Posterior cingulate gyrus (tissue), 11 donors: ENCODE measurements at places on chromosomes 5 and 9.

DNA sequence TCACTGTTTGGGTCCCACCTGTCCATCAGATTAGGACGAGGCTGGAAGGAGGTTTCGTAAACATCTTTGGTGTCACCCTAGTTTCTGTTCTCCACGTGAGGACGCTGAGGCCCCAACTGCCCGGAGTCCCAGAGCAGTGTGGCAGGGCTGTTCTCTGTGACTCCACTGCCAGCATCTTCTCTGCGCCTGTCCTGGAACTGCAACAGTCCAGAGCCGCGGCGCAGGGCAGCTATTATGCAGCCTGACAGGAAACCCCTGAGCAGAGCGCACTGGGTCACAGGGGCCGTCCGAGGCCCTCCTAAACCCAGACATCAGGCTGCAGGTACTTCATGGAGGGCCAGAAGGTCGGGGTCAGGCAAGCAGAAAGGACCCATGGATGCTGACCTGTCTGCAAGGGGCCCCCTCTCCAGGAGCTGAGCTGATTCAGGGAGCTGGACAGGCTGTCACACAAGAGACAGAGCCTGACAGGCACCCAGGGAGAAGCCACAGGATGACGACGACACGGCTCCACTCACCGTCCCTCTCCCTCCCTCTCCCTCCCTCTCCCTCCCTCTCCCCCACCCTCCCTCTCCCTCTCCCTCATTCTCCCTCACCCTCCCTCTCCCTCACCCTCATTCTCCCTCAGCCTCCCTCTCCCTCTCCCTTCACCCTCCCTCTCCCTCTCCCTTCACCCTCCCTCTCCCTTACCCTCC is 31.7 kb downstream of the DBH start:
- no peak for DNase-seq

- DNase-seq = no peak
Observed at GRCh38 chr5:34034534-34035327, 8.3 kb downstream of the C1QTNF3 start.

- no peak for DNase-seq
Observed at GRCh38 chr5:167259806-167260205, 1031.6 kb upstream of the WWC1 start.

DNA sequence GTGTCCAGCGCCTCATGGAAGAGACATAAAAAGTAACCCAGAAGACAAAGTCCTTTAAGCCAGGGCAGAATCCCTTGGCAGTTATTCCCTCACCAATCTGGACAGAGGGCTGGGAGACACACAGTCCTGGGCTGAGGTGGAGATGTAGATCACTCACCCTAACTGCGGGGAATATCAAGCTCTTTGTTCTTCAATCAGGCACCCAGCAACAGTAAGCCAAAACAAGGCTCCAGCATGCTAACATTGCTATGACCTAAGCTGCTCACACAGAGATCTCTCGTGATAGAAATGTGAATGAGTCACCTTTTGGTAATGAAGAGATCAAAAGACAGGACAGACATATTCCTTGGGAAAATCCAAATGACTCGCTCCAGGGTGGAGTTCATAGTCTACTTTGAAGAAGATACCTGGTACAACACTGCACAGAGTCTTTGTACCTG is 101.3 kb downstream of the FBN2 start:
- no peak for DNase-seq

- no peak for DNase-seq
Observed at GRCh38 chr5:89450149-89450538, 567.2 kb upstream of the MEF2C start.

GRCh38 chr5:158068964-158069363 is 210.0 kb upstream of the CLINT1 start:
- DNase-seq = no peak

GRCh38 chr5:157914151-157914788 is 55.3 kb upstream of the CLINT1 start:
- DNase-seq = no peak

GRCh38 chr5:36447776-36448175 is 146.1 kb upstream of the RANBP3L start:
- no peak for DNase-seq

GRCh38 chr5:90096415-90097081 is 313.0 kb downstream of the CETN3 start:
- no peak for DNase-seq

DNA sequence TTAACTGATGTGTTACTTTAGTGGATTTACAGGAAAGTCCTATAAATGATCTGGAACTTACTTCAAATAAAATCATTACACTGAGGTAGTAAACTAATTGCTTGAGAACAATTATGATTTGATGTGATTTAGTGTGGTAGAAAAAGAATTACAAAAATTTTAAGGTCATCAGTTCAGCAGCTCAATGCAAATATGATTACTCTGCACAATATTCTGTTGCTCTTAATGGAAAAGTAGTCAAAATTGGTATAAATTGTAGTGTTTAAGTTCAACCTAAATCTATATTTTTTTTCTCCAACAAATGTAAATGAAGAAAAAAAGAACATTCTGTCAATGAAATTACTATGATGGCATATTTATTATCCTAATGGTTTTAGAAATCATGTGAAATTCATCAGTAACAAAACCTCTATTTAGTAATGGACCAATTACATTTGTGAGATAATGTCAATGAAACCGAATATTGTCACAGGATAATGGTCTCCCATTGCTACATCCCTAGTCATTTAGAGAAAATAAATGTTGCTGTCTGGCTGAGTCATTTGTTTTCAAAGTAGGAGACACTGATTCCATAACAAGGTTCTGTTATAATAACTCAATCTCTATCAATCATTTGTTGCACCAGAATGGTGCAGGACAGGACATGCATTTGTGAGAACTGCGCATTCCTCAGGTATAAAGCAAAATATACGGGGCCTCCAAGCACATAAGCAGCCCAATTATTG is 177.1 kb downstream of the NFIB start:
- no peak for DNase-seq

- peak; percentile 9 for DNase-seq
Observed at GRCh38 chr5:52840277-52841050, 52.7 kb downstream of the ITGA1 start.

GRCh38 chr9:115986508-115986907 is 167.1 kb upstream of the PAPPA start:
- no peak for DNase-seq

GRCh38 chr5:143124593-143124992 is 278.9 kb downstream of the NR3C1 start:
- no peak for DNase-seq

DNA sequence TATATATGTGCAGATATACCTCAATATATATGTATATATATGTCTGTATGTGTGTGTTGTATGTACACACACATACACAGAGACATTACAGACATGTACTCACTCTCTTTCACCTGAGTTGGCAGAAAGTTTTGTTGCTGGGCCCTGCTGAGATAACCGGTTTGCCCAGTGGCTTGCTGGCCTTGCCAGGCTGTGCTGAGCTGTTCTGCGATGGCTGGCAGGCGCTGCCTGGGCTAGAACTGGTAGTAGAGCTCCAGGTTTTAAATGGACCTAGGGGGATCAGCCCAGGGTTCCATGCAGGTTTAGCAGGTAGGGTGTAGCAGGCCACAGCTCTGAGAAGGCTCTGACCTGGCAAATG is 394.3 kb downstream of the GADD45G start:
- no peak for DNase-seq

GRCh38 chr5:67299231-67299735 is 102.7 kb upstream of the CD180 start:
- no peak for DNase-seq

- DNase-seq = no peak
Observed at GRCh38 chr5:76819851-76820525, 1.2 kb downstream of the F2RL1 start.

DNA sequence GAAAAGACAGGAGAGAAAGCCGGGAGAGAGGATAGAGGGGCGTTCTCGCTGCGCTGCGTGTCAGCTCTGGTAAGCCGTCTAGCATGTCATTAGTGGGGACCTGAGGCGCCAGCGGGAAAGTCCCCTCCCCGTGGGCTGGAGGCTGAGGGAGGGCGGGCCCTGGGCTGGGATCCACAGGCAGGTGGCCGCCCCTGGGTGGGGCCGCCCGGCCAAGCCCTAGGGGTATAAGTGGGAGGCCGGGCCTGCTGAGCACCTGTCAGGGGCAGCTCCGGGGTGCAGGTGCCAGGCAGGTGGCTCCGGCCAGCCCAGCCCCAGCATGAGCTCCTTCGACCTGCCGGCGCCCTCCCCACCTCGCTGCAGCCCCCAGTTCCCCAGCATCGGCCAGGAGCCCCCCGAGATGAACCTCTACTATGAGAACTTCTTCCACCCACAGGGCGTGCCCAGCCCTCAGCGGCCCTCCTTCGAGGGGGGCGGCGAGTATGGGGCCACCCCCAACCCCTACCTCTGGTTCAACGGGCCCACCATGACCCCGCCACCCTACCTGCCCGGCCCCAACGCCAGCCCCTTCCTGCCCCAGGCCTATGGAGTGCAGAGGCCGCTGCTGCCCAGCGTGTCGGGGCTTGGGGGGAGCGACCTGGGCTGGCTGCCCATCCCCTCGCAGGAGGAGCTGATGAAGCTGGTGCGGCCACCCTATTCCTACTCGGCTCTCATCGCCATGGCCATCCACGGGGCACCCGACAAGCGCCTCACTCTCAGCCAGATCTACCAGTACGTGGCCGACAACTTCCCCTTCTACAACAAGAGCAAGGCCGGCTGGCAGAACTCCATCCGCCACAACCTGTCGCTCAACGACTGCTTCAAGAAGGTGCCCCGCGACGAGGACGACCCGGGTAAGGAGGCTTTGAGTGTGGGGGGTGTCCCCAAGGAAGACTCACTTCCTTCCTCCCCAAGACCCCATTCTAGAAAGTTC is at the start of gene FOXI1:
TSS of gene FOXI1 (plus strand) at position 256 of the 970 bp plus-strand sequence. CDS start at position 317, 61 bp downstream.
- no peak for DNase-seq

- peak; percentile 81 for DNase-seq
Observed at GRCh38 chr9:133113163-133113948, 7.7 kb downstream of the RALGDS start.

DNA sequence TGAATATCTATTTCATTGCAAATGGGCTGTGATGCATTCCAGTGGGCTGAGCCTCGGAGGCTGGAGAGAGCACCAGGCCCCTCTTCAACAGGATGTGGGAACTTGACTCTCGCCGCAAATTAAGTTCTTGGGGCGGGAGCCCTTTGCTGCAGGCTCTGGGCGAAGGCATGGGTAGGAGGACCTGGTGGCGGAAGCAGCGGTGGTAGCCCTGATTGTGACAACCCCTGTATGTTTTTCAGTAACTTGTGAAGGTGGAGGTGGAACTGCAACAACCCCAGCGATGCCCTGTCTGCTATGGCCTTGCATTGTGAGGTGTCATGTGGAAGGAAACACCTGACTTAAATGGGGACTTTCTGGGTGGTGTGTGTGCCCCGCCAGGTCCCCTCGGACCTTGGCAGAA is 9.4 kb downstream of the FYB1 start:
- no peak for DNase-seq

GRCh38 chr5:140365941-140366340 is 5.9 kb downstream of the SLC4A9 start:
- peak; percentile 26 for DNase-seq

- no peak for DNase-seq
Observed at GRCh38 chr5:11222169-11222568, 461.1 kb upstream of the DAP start.

GRCh38 chr9:97555164-97555563 is 53.7 kb downstream of the TMOD1 start:
- no peak for DNase-seq

GRCh38 chr5:152584103-152584502 is 179.0 kb upstream of the NMUR2 start:
- no peak for DNase-seq

GRCh38 chr5:141513627-141514329 is 24.9 kb downstream of the PCDHGC5 start:
- peak; percentile 98 for DNase-seq

DNA sequence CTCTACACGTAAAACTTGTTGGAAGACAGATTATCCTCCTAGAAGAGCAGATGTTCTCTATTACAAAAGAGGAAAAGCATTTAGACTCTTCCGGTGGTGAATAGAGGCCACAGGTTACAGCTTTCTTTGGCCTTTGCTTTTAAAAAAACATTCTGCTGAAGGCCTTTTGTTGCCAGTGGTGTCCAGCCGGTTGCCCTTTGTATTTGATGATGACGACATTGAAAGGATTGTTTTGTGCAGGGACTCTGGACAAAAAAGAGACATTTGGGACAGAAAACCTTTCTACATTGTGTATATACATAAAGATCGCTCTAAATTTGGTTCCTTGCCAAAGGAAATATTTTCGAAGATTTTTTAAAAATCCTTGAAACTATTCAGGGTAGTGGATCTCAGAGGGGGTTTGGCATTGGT is 180.3 kb downstream of the C9orf152 start:
- DNase-seq = no peak

- peak; percentile 61 for DNase-seq
Observed at GRCh38 chr5:179974946-179975712, 67.4 kb upstream of the TBC1D9B start.

DNA sequence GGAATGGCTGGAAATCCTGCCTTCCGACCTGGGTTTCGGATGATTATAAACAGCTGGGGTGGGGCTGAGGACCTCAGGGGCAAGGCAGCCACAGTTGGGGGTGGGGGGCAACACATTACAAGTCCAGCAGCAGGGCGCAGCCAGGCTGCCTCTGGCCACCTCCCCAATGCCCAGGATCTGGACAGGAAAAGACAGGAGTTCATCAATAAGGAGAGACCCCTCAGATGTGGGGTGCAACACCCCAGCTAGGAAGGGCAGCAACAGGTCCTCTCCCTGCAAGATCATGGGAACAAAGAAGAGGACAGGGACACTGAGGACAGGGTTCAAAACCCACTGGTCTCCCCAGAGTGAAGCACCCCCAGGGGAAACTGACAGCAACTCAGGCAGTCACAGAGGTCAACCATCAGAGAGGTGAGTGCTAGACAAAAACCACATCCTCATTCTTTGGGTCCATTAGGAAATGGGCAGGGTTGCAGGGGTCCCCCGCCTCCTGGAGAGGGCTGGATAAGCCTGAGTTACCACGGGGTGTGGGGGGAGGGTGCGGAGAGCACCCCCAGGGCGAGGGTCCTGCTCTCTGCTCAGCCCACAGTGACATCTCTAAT is 33.5 kb downstream of the SEMA4D start:
- no peak for DNase-seq

DNA sequence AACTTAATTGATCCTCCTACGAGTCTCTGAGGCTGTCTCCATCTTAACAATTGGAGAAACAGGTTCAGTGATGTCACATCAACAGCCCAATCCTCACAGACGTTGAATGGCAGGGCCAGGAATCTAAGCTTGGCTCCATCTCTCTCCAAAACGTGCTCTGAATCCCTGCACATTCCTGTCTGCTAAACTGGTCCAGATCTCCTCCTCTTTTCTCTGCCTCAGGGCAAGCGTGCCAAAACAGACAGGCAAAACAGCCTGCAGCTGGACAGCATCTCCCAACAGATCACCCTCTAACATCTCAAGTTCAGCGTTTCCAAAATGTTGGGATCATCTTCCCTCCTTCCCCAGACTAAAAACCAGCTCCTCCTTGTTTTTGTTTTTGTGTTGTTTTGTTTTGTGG is 6.6 kb downstream of the FBP1 start:
- DNase-seq = no peak
